A549 treated with GW870086 at 1 μM for 4 hours (cell line): ENCODE measurements at places on chromosomes 6 and 20. TPM values are rescaled to one million over a fixed set of nuclear protein-coding genes. Genes with fewer than 3 reads are reported as not detected.

The LTA gene
- 0.17 to 0.34 TPM in 2 of 5 replicates, not detected in the others for total RNA-seq

The RBM24 gene
- 6.5 to 9.3 TPM (median 7.9 TPM) in 5 replicates for total RNA-seq

The NRN1 gene
- total RNA-seq, result 0.49 to 0.90 TPM (median 0.66 TPM) in 5 replicates

The CST2 gene
- 0.19 to 0.43 TPM (median 0.27 TPM) in 4 of 5 replicates, not detected in the other for total RNA-seq

The SLC25A27 gene
- total RNA-seq, result 0.44 to 1.3 TPM (median 0.47 TPM) in 5 replicates

The MYH7B gene
- 0.06 to 0.19 TPM (median 0.12 TPM) in 5 replicates for total RNA-seq

The CNPY3 gene
- total RNA-seq, result 35.0 to 44.6 TPM (median 40.6 TPM) in 5 replicates

The C2 gene
- total RNA-seq, result 0.07 to 0.43 TPM (median 0.23 TPM) in 5 replicates

The EFCAB8 gene
- not detected in 5 replicates for total RNA-seq

The CD40 gene
- 3.3 to 5.7 TPM (median 4.6 TPM) in 5 replicates for total RNA-seq

The TULP1 gene
- total RNA-seq, result not detected in 5 replicates

The GLP1R gene
- total RNA-seq, result not detected in 5 replicates

The ACOT13 gene
- 15.5 to 29.3 TPM (median 27.7 TPM) in 5 replicates for total RNA-seq

The CGA gene
- 0.24 to 0.67 TPM (median 0.48 TPM) in 5 replicates for total RNA-seq

The SPATS1 gene
- total RNA-seq, result not detected in 5 replicates

The RTEL1 gene
- 4.5 to 8.8 TPM (median 7.1 TPM) in 5 replicates for total RNA-seq

The LY6G6C gene
- total RNA-seq, result 0.14 TPM in 1 of 5 replicates, not detected in the others

The FOXC1 gene
- total RNA-seq, result 4.6 to 7.4 TPM (median 6.6 TPM) in 5 replicates

The COX4I2 gene
- not detected in 5 replicates for total RNA-seq

The MUCL3 gene
- 0.03 to 0.09 TPM (median 0.06 TPM) in 4 of 5 replicates, not detected in the other for total RNA-seq

The RAD21L1 gene
- total RNA-seq, result not detected in 5 replicates

The BNIP5 gene
- total RNA-seq, result 0.06 TPM in 1 of 5 replicates, not detected in the others

The OGFRL1 gene
- 4.1 to 7.0 TPM (median 6.1 TPM) in 5 replicates for total RNA-seq

The GPX5 gene
- total RNA-seq, result not detected in 5 replicates

The ZNF322 gene
- total RNA-seq, result 4.6 to 7.0 TPM (median 6.2 TPM) in 5 replicates

The ETV7 gene
- total RNA-seq, result 0.15 to 0.29 TPM (median 0.18 TPM) in 3 of 5 replicates, not detected in the others

The TPMT gene
- total RNA-seq, result 5.6 to 6.7 TPM (median 5.9 TPM) in 5 replicates

The COL11A2 gene
- total RNA-seq, result 0.45 to 0.93 TPM (median 0.71 TPM) in 5 replicates

The SLC17A1 gene
- 0.12 TPM in 1 of 5 replicates, not detected in the others for total RNA-seq

The PDE10A gene
- 24.4 to 28.4 TPM (median 27.9 TPM) in 5 replicates for total RNA-seq

The ATP9A gene
- total RNA-seq, result 11.1 to 16.4 TPM (median 15.6 TPM) in 5 replicates

The KCNG1 gene
- 14.5 to 21.6 TPM (median 16.3 TPM) in 5 replicates for total RNA-seq

The EIF6 gene
- 409 to 463 TPM (median 412 TPM) in 5 replicates for total RNA-seq

The TCF15 gene
- not detected in 5 replicates for total RNA-seq

The NKX2-4 gene
- total RNA-seq, result not detected in 5 replicates

The HLA-DQB1 gene
- total RNA-seq, result not detected in 5 replicates

The TP53TG5 gene
- not detected in 5 replicates for total RNA-seq
